ENCODE measurements at places on chromosomes 12 and 14. TPM values are rescaled to one million over a fixed set of nuclear protein-coding genes. Genes with fewer than 3 reads are reported as not detected.

TAS2R42 gene
- not detected for total RNA-seq

ASCL1 gene
- not detected for total RNA-seq

- DNase-seq = no peak
These were observed 2.5 kb upstream of the LALBA start for GRCh38 chr12:48572326-48572725.

GRCh38 chr12:19572920-19573558 lies 133.7 kb downstream of the AEBP2 start:
- DNase-seq = no peak

KLRC4 gene
- total RNA-seq = not detected

- no peak for DNase-seq
These were observed 27.9 kb downstream of the HSP90AA1 start for GRCh38 chr14:102058961-102059360.

GRCh38 chr12:13119826-13120225 lies 16.4 kb upstream of the GSG1 start:
- no peak for DNase-seq

ACTR6 gene
- total RNA-seq = 18.7 TPM
